ENCODE measurements at places on chromosomes 5 and 9. TPM values are rescaled to one million over a fixed set of nuclear protein-coding genes. Genes with fewer than 3 reads are reported as not detected.

The CBY3 gene
- not detected for polyA plus RNA-seq

The MYORG gene
- 0.19 TPM for polyA plus RNA-seq

The MLLT3 gene
- polyA plus RNA-seq: 26.5 TPM

The ZDHHC11 gene
- polyA plus RNA-seq: 0.26 TPM

The SPATA31E1 gene
- polyA plus RNA-seq: 0.02 TPM

The PRELID2 gene
- polyA plus RNA-seq: 5.4 TPM

The SPINK7 gene
- not detected for polyA plus RNA-seq

The LCN2 gene
- not detected for polyA plus RNA-seq

DNA sequence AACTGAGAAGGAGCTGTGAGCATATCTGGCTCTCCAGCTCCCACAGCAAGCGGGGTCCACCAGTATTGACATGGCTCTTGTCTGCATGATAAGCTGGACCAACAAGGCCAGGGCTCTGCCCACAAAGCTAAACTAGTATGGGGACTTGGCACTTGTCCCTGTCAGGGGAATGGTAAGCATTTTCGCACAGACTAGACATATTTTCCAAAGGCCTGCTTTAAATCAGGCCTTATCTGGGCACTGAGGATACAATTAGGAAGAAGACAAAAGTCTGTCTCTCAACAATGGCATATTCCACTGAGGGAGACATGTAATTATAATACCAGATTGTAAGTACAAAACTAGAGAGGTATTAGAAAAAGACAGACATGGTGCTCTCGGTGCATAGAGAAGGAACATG lies 32.1 kb downstream of the CSF2 start:
- DNase-seq: no peak

- no peak for DNase-seq
Measured at GRCh38 chr9:4400731-4401130, 89.5 kb upstream of the SLC1A1 start.

DNA sequence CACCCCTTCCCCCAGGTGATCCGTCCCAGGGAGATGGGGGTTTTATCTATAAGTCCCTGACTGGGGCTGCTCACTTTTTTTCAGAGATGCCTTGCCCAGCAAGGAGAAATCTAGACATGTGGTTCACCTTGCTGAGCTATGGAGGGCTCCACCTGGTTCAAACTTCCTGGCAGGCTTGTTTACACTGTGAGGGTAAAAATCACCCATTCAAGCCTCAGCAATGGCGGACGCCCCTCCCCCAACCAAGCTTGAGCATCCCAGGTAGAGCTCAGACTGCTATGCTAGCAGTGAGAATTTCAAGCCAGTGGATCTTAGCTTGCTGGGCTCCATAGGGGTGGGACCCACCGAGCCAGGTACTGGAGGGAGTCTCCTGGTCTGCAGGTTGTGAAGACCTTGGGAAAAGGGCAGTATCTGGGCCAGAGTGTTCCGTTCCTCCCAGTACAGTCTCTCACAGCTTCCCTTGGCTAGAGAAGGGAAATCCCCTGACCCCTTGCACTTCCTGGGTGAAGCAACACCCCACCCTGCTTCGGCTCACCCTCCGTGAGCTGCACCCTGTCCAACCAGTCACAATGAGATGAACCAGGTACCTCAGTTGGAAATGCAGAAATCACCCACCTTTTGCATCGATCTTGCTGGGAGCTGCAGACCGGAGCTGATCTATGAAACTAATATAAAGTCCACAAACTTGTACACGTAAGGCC lies 231.7 kb downstream of the CTNND2 start:
- no peak for DNase-seq

GRCh38 chr5:52779213-52779612 lies 8.5 kb upstream of the ITGA1 start:
- no peak for DNase-seq

- no peak for DNase-seq
Measured at GRCh38 chr9:135615666-135616618, 23.4 kb downstream of the GLT6D1 start.

- DNase-seq: no peak
Measured at GRCh38 chr9:113973226-113973625, 97.1 kb downstream of the ZNF618 start.

DNA sequence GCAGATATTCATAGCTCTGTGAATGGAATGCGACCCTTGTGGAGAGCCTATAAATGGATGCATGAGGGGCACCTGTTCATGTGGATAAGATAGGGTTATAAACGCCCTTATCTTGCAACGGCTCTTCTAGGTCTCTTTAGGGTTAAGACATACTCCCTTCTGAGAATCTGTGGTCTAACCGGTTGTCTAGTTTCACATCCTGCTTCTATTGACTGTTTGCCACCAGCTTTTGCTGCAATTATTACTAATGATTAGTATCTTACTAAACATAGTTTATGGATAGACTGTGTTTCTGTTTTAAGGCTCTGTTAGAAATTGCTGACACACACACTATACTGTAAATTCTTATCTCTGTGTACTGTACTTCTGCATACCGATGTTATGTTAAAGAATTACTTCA lies 198.9 kb upstream of the CYLC2 start:
- DNase-seq: no peak

DNA sequence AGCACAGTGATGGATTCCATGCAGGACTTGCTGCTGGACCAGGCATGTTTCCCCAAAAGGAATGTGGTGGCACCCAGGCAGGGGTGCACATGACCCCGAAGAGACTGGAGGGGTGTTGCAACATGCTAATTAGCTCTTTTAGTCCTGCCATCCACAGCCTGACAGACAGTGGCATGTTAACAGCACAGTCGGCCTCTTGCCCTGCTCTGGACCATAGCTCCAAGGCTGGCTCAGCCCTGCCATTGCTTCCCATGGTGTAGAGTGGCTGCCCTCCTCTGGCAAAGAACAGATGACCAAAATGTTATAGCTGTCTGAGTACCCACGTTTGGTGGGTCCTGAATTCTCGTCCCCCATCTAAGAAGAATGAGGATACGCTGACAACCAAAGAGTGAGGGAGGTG lies 736.4 kb upstream of the PTPRD start:
- no peak for DNase-seq

DNA sequence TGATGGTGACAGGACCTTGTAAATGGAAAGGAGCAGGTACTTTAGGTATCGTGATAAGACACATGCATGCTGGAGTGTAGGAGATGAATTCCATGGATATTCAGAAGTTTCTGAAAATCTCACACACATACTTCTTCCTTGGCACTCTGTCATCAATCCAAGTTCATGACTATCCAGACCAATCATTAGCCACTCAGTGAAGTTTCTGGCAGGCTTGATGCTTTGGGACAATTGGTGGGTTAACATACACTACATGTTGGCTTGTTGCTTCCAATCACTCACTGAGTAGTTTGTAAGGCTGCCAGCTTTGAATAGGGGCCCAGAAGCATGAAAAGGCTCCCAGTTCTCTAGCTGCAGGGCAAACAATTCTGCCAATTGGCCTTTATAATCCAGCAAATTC lies 147.6 kb downstream of the CEMIP2 start:
- DNase-seq: no peak

DNA sequence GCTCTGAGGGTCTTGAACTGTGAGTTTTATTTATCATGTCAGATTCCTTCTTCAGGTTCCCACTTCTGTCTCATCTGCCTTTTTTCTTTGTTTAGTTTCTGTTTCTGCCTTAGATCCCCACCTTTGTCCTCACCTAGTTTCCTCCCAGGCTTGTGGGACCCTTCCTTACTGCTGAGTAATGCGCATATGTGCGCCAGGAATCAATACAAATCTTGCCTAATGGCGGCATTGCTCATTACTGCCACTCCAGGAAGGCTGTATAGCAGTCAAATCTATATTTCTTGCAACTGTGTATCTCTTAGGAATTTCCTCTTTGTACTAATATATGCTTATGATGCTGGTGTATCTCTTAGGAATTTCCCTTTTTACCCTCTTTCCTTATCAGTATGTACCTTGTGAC lies 465.4 kb downstream of the DMRT2 start:
- DNase-seq: no peak

- DNase-seq: no peak
Measured at GRCh38 chr5:158389786-158390185, 530.8 kb upstream of the CLINT1 start.

GRCh38 chr5:140631036-140631417 lies 1.9 kb downstream of the CD14 start:
- no peak for DNase-seq

DNA sequence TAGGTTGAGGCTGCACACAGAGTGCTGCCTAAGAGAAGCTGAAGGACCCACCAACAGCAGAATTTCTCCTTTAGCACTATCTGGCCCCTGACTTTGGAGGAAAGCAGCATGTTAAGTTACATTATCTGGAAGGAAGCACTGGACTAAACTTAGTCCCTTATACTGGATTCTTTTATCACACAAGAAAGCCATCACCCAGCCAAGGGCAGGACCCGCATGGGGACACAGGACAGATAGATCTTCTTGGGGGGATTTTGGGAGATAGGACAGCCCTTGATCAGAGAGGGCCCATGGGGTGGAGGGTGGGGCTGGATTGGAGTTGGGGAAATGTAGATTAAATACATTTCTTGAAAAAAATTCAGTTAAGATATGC lies 14.4 kb downstream of the ANKRD33B start:
- no peak for DNase-seq

DNA sequence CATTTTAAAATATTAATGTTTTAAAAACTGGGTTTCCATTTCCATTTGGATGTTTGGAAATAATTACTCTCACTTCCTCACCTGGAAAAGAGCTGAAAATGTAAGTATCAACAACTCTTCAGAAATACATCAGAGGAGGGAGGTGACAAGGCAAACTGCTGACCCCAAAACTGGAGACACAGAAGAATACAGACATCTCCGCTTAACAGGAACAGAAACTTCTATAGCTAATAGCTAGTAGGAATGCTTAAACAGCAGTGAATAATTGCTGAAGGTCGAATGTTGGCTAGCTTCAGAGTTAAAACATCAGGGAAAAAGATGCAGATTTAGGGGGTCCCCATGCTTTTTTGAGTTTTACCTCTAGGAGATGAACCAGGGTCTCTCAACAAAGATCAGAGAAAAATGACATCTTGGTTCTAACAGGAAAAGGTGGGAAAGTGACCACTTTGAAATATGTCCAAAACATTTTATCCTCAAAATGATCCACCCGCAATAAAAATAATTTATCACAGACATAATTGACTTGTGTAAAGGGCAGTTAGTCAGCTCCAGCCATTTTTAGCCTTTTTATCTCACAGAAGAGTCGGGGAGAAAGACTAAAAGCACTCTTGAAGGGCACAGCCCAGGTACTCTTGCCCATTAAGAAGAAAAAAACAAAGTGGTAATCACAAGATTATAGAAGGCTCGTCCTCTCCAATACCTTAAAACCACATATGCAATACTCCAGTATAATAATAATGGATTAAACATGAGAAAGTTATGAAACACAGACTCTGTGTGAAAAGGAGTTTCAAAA lies 1474.9 kb downstream of the EFNA5 start:
- no peak for DNase-seq

DNA sequence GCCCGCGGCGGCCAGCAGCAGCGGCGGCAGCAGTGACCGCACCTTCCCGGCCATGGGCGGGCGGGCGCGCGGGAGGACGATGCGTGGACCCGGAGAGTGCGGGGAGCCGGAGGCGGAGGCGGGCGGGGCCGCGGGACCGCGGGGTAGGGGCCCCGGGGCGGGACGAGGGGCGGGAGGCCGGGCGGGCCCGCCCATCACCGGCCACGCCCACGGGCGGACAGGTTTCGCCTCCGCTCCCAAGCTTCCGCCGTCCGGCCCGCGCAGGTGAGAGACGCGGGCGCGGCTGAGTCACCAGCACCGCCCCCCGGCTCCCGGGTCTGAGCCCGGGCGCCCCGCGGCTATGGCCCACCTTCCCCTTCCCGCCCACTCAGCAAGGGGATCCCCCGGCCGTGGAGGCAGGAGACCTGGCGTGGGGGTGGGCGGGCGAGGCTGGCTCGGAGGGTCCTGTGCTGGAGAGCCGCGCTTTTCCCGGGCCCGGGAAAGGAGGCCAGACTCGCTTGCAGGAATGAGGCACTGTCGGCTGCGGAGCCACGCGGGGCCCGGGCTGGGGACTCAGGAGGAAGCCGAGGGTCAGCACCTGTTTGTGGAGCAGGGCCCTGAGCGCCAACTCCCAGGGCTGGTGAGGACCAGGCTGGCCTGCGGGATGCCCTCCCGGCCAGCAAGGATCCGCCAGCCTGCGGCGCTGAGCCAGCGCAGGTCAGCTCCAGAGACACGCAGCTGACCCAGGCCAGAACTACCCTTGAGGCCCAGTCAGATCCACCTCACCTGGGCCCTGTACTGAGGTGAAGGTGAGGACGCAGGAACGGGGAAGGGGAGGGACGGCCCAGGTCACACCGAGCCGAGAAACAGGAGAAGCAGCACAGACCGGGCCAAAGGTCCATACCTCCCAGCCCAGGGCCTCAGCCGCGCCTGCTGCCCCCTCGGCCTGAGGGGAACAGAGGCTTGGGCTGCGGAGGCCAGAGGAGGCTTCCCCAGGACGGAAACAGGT lies at the start of gene ENTPD2:
ENTPD2 (minus strand) TSS at position 118 of the 988 bp plus-strand sequence; CDS start at position 54, 64 bp downstream.
- DNase-seq: no peak

GRCh38 chr9:113963696-113964494 lies 87.8 kb downstream of the ZNF618 start:
- no peak for DNase-seq

DNA sequence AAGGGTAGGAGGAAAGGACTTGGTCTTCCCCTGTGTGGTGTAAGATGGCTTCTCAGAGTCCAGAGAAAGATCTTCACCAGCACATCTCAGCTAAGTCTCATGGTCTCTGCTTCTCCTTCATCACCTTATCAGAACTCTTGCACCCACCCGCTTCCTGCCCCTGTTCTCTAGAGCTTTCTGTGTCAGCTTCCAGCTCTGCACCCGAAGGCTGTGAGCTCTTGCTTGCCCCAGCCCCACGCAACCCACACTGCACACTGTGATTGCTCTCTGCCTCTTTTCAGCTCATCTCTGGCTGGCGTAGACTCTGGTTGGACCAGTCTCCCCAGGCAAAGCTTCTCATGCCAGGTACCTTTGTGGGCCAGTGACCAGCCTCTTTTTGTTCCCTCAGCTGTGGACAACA lies 93.2 kb upstream of the RAPGEF1 start:
- no peak for DNase-seq

DNA sequence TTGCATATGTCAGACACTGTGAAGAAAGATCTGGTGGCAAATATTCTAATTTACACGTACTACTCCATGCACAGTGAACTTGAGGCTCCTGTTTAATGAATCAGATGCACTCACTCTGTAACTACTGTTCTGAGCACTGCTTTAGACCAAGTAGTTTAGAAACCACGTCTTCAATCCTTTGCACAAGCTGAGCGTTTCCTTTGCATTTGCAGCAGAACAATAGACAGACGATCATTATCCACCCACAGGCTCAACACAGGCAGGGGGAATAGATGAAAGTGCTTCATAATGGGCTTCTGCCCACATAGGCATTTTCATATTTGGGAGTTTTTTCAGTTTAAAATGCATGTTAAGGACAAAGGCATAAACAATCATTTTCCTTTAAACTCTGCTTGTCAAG lies 423.3 kb upstream of the ADAMTS16 start:
- DNase-seq: no peak

DNA sequence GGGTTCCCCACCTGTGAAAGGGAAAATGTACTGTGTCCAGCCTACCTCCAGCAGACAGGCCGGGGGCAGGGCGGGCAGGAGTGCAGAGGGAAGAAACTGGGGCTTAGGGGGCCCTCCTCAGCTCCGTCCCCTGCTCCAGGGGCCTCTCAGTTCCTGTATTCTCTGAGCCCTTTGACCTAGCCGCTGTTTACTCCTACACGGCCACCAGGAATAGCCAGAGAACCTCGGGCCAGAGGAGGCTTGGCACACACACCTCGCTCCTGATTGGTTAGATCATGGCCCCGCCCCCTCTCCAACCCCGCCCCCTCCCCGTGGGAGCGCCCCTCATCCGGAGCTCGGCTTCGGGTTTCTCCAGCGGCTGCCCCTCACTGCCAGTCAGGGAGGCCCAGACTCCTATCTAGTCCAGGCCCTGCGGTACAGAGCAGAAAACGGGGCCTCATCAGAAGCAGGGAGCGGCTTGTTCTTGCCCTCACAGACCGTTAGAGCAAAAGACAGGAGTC lies 2.2 kb downstream of the ST6GALNAC6 start:
- DNase-seq: peak; percentile 43
